COR-L47 (cell line): ENCODE measurements at places on chromosomes 12 and 14.
A peak's percentile ranks its signal among the peaks of the same experiment; 100 is the strongest.

DNA sequence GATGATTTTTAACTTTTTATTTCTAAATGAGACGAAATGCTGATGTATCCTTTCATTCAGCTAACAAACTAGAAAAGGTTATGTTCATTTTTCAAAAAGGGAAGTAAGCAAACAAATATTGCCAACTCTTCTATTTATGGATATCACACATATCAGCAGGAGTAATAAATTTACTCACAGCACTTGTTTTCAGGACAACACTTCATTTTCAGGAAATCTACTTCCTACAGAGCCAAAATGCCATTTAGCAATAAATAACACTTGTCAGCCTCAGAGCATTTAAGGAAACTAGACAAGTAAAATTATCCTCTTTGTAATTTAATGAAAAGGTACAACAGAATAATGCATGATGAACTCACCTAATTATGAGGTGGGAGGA is 139.6 kb downstream of the HMGA2 start:
- DNase-seq, result no peak

DNA sequence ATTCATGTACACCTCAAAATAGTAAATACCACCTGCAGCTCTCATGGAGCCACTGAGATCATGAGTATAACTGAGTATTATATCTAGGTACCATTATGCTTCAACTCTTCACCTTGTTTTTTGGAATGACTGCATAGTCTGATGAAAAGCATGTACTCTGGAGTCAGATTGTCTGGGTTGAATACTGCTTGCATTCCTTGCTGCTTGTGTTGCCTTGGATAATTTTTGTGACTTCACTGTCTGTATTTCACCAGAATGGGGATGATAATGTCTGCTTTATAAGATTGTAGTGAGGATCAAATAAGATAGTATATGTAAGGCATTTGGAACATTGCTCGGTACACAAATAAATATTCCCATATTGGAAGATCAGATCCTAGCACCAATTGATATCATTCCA is 54.2 kb downstream of the SUSD6 start:
- DNase-seq, result no peak

- DNase-seq, result no peak
Observed at GRCh38 chr14:71739273-71739990, 192.8 kb upstream of the RGS6 start.

DNA sequence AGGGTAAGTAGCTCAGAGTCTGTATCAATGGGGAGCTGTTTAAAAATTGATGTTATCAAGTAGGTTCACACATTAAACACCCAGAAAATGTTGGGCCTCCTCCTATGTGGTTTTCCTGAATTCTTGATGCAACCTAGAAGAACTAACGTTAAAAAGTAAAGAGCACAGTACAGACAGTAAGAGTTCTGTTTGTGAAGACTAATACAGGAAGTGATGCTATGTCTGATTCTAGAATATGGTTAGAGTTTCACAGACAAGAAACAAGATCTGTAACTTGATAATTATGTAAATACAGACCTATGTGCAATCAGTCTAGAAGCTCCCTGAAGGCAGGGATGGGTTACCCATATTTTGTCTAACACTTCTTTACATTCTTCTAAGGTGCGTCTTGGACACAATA is 214.9 kb upstream of the BTG1 start:
- no peak for DNase-seq

GRCh38 chr12:93361151-93361919 is 16.4 kb upstream of the NUDT4 start:
- DNase-seq, result peak; percentile 75

DNA sequence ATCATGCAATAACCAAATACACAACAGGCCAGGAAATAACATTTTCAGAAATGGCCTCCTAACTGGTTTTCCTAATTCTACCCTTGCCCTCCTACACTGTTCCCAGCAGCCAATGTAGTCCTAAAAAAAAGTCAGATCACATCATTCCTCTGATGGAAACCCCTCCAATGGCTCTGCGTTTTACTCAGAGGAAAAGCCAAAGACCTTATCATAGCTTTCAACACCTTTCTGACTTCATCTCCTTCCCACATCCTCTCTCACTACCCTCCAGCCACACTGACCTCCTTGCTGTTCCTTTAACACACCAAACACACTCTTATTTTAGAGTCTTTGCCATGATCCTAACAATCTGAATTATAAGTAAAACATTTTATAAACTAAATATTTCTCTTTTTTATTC is 1.1 kb downstream of the MED6 start:
- no peak for DNase-seq

DNA sequence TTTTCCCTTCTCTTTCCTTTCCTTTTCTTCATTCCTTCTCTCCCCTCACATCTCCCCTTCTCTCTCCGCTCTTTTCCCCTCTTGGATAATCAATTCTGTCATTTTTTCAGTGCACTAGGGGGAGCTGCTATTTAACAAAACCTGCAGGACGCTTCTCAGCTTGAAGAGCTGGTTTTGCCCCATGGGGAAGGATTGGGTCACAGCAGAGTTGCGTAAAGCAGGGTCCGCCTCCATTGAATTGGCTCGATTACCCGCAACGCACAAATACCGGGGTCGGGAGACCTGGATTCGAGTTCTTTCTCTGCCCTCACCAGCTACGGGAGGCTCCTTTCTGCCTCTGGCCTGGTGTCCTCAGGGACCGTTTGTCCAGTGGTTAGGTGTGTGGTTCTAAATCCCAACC is 42.1 kb upstream of the CHGA start:
- peak; percentile 72 for DNase-seq

DNA sequence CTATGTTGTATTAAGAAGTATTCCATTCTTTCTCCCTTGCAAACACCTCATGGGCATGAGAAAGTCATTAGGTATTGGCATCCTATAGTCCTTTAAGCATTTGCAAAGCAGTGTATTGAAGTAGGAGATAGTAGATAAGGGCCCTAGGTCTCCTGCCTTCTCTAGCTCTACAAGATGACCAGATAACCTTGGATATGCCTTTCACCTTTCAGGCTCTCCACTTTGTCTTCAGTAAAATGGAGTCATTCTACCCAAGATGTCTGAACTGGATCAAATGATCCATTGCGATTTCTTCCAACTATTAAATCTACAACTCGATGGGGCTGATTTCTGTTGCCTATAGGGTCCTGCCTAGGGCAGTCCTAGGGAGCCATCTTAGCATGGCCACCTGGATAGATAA is 132.1 kb upstream of the BTG1 start:
- DNase-seq, result no peak

- DNase-seq, result no peak
Observed at GRCh38 chr12:65171870-65172269, 2.5 kb downstream of the LEMD3 start.

- no peak for DNase-seq
Observed at GRCh38 chr14:74732387-74732786, 19.4 kb downstream of the FCF1 start.

GRCh38 chr14:77584809-77585208 is 31.6 kb downstream of the SPTLC2 start:
- DNase-seq, result no peak

DNA sequence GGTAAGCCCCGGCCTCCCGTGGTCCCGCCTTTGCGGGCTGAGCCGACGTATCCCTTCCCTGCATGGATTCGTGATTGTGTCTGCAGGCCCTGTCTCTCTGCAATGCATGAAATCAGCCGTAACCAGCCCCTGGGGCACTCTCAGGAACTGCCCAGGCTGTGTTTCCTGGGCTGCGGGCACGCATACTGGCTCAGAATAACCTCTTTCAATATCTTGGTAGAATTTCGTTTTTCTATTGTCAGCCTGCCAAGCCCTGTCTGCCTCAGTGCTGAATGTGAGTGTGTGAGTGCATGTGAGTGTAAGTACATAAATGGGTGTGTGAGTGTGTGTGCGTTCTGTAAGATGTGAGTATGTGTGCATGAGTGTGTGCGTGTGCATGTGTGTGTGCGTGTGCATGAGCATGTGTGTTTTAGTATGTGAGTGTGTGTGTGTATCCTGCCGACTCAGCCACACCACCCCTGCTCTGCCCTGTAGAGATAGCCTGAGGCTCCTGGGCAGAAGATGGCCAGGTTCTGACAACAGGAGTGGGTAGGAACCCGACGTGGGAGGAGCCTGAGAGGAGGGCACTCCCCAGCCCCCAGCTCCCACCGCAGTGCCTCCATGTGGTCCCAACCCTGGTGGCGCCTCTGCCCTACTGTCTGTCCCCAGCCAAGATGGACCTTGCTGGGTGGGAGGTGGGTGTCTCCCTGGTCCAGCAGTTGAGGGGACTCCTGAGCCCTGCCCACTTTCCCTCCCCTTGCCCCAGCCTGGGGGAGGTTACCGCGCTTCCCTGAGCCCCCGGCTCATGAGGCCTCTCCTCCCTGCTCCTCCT is 268.8 kb downstream of the ADGRD1 start:
- DNase-seq, result no peak

DNA sequence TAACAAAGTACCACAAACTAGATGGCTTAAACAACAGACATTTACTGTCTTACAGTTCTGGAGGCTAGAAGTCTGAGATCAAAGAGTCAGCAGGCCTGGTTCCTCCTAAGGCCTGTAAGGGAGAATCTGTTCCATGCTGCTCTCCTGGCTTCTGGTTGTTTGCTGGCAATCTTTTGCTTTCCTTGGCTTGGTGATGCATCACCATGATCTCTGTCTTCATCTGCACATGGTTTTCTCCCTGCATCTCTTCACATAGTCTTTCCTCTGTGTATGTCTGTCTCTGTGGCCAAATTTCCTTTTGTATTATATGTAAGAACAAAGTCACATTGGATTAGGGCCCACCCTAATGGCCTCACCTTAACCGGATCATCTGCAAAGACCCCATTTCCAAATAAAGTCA is 168.5 kb downstream of the CAPZA3 start:
- no peak for DNase-seq

DNA sequence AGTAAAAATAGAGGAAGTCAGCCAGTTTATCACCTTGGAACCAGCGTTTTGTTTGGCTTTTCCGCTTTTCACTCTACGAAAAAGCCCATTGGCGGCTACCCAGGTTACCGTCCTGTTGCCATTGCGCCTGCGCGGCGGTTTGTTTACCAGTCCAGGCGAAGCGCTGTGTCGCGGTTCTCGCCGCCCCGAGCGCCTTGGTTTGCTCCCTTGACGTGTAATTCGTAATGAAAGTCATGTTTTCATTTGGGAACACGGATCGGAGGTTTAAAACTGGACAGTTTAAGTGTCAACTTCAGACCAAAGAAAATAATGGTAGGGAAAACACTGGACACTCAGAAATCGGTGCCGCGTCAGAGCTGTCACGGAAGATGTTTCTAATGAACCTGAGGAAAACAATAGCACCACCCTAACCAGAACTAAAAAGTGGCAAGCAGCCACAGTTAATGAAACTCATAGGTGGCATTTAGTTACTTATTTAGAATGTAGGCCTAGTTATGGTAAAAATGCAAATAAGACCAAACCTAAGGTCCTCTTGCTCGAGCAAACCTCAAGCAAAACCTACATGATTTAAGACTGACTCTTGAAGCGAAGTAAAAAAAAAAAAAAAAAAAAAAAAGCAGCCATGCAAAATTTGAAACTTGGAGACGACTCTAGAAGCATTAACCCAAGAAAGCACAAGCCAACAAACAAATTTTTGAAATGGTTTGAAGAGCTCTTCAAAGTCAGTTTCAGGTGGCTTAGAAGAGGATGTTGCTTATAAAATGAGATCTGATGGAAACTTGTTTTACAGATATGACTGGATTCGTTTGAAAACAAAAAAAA is 790 bp upstream of the GPR19 start:
- peak; percentile 63 for DNase-seq

DNA sequence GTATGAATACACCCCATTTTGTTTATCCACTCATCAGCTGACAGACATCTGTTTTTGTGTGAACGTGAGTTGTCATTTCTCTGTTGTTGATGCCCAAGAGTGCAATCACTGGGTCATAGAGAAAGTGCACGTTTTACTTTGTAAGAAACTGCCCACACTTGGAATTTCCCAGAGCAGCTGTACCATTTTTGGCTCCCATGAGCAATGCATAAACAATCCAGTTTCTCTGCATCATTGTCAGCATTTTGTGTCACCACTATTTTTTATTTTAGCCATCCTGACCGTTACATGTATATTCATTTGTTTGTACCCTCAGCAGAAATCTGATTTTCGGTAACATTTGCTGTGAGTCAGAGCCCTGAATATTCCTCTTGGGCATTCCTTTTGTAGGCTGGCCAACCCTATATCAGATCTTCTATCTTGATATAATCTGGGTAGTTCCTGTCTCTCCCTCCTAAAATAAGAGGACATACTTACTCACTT is 62.7 kb downstream of the RBM19 start:
- no peak for DNase-seq

DNA sequence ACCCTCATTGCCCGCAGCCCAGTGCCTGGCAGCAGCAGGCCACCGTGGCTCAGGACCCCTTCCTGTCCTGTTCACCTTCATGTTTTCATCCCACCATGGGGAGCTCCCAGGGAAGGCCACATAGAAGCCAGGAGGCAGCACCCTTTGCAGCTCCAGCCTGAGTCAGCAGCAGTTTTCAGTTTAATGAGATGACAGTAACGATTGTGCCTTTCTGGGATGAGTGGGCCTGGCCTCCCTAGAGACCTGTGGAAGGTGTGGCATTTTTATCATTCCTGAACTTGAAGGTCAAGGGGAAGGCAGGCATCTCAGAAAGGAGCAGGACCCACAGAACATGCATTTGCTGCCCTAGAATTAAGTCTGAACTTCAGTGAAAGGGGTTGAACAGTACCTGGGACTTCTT is 532.8 kb downstream of the FUT8 start:
- no peak for DNase-seq

- no peak for DNase-seq
Observed at GRCh38 chr12:131736446-131737149, 25.7 kb downstream of the SFSWAP start.

DNA sequence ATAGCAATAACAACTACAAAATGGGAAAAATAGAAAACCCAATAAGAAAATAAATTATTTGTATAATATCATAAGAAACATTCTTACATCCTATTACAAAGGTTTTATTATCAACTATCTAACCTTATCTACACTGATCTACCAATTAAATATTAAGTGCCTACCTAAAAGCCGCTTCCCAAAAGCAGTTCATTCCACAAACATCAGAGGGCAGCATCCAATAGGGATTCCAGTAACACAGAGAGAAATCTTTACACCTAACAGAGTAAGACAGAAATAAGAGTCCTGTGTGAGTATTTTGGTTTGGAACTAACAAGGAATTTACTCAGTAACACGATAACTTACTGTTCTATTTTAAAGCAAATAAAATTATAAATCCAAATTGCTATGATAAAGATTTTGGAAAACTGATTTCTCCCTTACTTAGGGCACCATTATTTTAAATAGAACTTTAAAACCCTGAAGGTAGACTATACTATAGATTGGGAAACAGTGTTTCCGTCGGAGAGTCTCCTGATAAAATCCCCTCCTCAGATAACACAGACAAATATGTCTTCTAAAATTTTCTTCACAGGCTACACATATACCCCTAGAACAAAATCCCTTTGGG is 15.0 kb downstream of the GXYLT1 start:
- peak; percentile 24 for DNase-seq

DNA sequence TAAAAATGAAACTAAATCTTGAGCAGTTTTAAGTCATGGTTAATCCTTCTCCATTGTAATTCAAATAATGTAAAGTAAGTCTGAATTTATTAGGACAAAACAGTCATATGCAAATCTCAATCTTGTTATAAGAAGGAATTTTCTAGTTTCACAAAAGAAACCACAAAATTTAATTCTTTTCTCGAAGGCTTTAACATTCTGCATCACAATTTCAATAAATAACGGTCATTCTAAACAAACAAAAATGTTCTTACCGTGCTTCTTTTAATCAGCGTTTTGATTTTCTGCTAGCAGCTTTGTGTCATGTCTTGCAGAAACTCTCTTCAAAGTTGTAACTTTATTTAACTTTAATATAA is 225 bp downstream of the CLEC2B start:
- no peak for DNase-seq
